Mucosa of gallbladder (tissue), 1 donor: ENCODE measurements at places on chromosomes 2 and 18. TPM values are rescaled to one million over a fixed set of nuclear protein-coding genes. Genes with fewer than 3 reads are reported as not detected.

GRCh38 chr2:151522556-151522955, 112.9 kb downstream of the RIF1 start:
- no peak for DNase-seq

DNA sequence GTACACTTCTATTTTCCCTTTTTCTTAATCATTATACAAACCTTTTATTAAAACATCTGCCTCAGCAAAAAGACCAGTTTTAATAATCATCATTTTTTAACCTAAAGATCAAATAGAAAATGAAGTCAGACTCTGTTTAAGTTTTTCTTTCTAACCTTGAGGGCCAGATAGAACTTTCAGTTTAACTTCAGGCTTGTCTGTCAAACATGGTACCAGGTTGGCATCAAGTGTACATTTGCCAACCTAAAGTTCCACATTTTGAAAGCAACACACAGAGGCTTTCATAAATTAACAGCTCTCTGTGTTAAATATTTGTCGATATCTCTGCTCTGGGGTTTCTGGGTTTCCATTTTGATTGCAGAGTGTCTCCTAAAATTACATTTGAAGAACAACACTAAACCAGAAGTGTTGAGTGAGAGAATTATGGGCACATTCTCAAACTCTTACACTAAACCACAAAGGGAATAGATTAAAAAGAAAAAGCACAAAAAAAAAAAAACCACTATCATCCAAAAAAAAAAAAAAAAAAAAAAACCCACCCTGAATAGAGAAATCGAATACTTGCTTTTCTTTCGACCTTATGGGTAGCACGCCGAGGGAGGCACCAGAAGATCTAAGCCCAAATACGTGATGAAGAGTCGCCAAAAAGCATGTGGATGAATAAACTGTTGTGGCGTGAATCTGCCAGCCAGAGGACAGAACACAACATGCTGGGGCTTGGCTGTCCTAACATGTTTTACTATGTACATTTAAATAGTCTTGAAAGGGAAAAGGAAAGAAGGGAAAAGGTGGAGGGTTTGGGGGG, 166.2 kb downstream of the TCF4 start:
- DNase-seq = no peak

- DNase-seq = no peak
Measured at GRCh38 chr2:64405581-64406406, 48.2 kb upstream of the LGALSL start.

The MC4R gene
- not detected for total RNA-seq

The CTNNA2 gene
- total RNA-seq = 0.37 TPM

The NEMP2 gene
- total RNA-seq = 3.8 TPM

DNA sequence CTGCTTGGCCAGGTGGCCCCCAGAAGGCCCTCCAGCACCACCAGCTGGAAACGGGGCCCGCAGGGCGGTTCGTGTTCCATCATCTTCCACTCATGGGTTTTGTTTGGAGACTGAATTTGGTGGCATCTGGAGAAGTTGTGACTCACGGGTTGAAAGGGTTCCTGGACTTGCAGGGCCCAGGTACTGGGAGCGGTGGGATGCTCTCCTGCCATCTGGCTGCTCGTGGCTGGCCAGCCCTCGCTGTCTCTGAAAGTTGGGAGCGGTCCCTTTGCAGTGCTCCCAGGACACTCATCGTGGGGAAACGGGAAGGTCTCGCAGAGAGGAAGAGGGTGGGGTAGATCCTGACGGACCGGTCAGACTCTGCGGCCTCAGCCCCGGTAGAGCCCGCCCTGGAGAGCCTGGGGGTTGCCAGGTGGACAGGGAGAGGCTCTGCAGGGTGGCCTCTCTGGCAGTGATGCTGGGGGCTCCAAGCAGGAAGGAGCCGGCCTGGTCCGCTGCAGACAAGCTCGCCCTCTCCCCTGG, 47.5 kb downstream of the TWIST2 start:
- DNase-seq = no peak

- no peak for DNase-seq
Measured at GRCh38 chr2:195313962-195314361, 343.1 kb upstream of the SLC39A10 start.

The TGFA gene
- total RNA-seq = 51.0 TPM

DNA sequence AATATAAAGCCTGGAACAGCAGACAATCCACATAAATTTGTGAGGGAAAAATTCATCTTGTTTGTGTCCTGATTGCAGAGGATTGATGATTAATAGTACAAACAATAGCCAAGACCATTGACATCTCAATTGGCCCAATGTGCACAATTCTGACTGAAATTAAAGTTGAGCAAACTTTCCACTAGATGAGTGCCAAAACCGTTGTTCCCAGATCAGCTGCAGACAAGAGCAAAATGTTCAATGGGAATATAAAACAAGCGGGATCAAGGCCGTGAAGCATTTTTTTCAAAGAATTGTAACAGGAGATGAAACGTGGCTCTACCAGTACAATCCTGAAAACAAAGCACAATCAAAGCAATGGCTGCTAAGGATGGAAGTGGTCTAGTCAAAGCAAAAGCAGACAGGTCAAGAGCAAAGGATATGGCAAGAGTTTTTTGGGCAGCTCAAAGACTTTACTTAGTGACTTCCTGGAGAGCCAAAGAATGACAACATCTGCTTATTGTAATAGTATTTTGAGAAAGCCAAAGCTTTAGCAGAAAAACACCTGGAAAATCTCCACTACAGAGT, 55.9 kb upstream of the KIF5C start:
- DNase-seq = no peak

GRCh38 chr18:13107074-13107473, 111.5 kb upstream of the LDLRAD4 start:
- DNase-seq = no peak

DNA sequence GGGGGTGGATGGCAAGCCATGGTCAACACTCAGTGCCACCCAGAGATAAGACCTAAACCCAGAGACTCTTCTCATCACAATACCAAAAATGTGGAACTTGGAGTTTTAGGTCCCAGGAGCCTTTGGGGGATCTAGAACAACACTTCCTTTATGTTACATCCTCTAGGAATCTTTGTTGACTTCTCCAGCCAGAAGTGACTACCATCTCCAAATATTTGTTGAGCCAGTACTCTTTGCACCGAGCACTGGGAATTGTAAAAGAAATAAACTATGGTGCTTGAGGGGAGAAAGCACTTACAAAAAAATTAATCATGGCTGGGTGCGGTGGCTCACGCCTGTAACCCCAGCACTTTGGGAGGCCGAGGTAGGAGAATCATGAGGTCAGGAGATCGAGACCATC, 120.0 kb upstream of the TMEM200C start:
- no peak for DNase-seq

DNA sequence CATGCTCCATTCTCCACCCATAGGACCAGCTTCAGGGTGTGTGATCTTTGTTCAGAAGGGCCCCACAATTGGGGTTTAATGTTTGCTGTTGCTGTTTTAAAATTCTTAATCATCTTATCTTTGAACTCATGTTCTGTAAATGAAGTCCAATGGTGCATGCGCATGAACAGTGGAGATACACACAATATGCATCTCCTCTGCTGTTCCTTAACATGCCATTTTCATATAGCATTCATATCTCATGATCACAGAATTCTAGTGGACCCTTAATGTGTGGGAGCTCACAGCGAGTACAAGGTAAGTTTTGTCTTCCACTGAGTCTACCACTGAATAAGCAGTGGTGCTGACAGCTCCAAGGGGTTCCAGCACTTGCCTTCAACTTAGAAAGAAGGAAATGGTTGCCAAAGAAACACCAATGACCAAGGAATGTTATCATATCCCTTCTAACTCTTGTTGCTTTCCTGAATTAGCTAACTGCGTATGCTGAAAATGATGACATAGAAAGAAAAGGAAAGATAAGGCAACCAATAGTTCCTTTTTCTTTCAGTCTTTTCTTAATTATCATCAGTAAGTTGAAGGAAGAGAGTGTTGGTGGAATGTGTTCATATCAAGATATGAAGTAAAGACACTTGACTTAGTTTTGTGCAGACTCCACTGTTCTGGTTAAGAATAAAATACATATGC, 258.9 kb upstream of the FBXO11 start:
- no peak for DNase-seq

The LCT gene
- total RNA-seq = not detected

GRCh38 chr2:19038071-19039015, 320.1 kb downstream of the OSR1 start:
- no peak for DNase-seq

- DNase-seq = no peak
Measured at GRCh38 chr2:219864154-219864553, 236.7 kb downstream of the SLC4A3 start.

- DNase-seq = peak; percentile 60
Measured at GRCh38 chr18:2905854-2906703, 59.3 kb downstream of the EMILIN2 start.

DNA sequence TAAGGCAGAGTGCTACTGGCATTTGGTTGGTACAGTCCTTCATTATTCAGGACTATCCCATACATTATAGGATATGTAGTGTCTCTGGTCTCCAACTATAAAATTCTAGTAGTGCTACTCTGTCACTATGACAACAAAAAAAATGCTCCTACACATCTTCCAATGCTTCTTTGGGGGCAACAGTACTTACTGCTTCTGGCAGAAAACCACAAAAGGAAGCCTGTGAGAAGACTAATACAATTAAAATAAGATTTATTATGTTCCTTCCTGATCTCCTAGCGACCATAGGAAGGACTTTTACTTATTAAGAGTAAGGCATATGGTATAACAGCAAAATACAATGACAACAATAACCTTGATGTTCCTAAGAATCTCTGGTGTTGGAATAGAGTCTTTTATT, 48.4 kb upstream of the CPO start:
- no peak for DNase-seq

- DNase-seq = no peak
Measured at GRCh38 chr18:67282796-67283195, 233.7 kb downstream of the DSEL start.

DNA sequence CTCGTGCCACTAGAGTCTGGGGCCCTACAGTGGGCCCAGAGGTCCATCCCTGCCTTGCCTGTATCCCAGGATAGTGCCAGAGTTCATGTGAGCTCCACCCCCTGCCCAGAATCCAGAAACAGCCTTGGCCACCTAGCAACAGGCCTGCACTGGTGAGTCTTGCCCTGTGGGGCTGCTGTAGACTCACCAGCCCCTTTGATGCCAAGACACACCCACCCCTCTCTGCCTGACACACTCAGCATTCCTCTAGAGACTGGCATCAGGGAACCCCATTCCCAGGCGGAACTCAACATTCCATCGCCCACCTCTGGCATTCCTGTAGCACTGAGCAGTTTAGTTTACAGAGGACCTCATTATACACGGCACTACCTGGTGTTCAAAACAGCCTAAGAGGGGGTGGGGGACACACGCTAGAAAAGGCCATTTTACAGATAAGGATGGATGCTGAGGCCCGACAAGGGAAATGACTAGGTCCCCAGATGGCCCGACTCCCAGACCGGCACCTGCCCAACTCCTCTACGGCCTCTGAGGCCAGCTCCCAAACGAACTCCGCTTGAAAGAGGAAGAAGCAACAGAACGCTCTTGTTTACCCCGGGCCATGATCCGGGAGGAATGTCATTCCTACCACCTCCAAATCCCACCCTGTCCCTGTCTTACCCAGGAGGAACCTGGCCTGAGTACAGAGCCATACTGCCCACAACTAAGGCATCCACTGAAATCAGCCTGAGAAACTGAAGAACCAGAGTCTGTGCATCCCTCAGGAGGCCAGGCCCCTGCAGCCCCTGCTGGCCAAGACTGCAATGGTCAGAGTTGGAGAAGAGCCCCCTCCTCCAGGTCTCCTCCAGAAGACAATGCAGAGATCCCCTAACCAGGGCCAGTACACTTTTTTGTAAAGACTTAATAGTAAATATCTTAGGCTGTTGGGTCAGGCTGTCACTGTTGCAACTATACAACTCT, 180.2 kb downstream of the TNS1 start:
- no peak for DNase-seq

The G6PC2 gene
- total RNA-seq = not detected

DNA sequence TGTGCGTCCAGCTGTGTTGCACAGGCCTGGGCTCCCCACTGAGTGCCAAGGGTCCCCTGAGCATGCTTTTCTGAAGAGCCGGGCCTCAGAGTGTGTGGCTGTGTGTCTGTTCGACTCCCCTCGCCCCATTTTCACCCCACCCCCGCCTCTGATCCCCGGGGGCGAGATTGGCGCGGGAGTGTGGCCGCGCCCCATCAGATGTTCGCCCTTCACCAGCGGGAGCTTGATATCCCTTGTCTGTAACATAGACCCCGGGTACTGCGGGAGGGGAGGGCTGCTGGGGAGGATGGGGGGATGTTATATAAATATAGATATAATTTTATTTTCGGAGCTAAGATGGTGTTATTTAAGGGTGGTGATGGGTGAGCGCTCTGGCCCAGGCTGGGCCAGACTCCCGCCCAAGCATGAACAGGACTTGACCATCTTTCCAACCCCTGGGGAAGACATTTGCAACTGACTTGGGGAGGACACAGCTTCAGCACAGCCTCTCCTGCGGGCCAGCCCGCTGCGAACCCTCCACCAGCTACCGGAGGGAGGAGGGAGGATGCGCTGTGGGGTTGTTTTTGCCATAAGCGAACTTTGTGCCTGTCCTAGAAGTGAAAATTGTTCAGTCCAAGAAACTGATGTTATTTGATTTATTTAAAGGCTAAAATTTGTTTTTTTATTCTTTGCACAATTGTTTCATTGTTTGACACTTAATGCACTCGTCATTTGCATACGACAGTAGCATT, 1.5 kb downstream of the RHOB start:
- no peak for DNase-seq

The RPRM gene
- total RNA-seq = not detected

The CSRNP3 gene
- 7.1 TPM for total RNA-seq

GRCh38 chr2:44645937-44646336, 284.2 kb downstream of the CAMKMT start:
- DNase-seq = no peak

GRCh38 chr2:203878063-203878462, 10.5 kb downstream of the CTLA4 start:
- DNase-seq = no peak

DNA sequence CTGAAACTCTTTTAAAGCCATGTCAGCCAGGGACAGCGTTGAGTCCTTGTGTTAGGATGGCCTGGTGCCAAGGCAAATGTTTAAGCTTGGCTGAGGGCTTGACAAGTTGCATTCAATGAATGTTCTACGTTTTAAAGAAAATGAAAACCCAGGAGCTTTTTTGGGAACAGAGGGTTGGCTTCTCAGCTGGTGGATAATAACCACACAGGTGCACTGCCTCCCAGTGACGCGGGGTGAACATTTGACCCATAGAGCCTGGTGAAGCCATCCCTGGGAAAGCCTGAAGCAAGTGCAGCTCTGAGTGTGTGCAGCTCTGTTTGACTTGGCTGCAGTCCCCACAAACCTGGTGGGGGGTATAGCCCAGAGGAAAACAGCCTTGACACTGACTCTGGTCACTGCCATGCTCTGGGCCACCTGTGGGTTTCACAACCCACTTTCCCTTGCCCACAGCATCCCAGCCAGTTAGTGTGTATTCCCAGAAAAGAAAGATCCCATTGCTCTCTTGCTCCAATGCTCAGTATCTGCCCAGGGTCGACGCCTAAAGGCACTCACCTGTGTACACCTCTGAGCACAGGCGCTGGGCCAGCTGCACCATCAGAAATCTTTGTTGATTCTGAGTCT, 874.9 kb downstream of the RNF144A start:
- DNase-seq = peak; percentile 42

The HOXD11 gene
- total RNA-seq = not detected

GRCh38 chr2:64491426-64491825, 32.7 kb upstream of the AFTPH start:
- DNase-seq = no peak

GRCh38 chr2:64207573-64207972, 63.4 kb upstream of the PELI1 start:
- no peak for DNase-seq
